ENCODE measurements at places on chromosomes 6 and 20.

DNA sequence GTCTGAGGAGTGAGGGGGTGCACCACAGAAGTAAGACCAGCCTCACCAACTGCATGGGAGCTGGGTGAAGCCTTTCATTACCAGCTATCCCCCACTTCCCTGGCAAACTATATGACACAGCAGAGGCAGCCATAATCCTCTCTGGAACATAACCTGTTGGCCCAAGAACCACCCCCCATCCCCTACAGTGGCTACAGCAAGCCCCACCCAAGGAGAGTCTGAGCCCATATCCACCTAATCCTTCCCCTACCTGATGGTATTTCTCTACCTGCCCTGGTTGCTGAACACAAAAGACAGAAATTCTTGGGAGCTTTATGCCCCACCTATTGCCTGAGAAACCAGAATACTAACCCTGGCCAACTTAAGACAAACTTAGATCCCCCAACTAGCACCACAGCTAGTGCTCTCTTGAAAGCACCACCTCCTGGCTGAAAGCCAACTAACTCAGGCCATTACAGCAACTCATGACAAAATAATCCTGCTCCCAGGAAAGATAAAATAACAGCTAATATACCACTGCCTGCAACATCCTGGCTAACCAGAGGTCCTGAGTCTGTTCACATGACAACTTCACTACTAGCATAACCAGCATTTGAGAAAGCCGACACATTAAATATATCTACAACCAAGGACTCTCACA, 11.2 kb downstream of the RNGTT start:
- DNase-seq = no peak

DNA sequence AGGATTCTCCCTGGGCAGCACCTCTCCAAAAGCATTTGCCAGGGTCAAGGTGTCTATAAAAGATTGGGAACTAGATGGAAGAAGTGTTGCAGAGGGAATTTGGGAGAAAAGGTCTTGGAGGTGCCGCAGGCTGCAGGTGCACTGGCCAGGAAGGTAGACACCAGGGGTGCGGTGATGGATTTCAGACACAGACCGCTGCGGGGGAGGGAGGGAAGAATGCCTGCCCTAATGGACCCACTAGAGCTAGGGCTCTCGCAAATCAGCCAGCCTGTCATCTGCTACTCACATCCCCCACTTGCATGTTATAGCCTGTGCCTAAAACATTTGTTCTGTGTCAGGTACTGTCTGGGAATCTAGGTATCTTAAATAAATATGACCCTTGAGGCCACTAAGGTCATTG, 193.6 kb upstream of the SLC24A3 start:
- no peak for DNase-seq

DNA sequence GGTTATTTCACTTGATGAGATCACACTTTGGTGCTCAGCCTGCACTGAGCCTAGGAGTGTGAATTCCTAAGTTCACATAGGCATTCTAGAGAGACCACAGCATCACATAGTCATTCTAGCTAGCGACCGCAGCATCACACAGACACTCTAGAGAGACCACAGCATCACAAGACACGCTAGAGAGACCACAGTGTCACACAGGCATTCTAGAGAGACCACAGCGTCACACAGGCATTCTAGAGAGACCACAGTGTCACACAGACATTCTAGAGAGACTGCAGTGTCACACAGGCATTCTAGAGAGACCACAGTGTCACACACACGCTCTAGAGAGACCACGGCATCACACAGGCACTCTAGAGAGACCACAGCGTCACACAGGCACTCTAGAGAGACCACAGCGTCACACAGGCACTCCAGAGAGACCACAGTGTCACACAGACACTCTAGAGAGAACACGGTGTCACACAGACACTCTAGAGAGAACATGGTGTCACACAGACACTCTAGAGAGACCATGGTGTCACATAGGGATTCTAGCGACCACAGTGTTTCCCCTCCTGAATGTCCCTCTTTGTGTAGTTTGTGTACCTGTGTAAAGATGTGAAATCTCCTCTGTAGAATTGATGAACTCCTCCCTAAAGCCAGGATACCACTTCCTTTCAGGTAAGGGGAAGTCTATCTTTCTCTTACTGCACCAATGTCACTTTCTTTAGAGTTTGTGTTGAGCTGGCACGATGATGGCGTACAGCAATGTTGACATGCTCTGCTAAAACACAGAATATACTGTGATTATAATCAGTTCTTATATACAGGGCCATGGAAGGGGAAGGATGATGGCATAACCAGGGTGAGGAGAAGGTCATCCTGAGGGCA, 169.4 kb downstream of the ZDHHC14 start:
- no peak for DNase-seq

GRCh38 chr20:19504251-19504650, 253.8 kb upstream of the RIN2 start:
- DNase-seq = no peak

GRCh38 chr6:1993042-1993441, 252.4 kb downstream of the GMDS start:
- DNase-seq = no peak

DNA sequence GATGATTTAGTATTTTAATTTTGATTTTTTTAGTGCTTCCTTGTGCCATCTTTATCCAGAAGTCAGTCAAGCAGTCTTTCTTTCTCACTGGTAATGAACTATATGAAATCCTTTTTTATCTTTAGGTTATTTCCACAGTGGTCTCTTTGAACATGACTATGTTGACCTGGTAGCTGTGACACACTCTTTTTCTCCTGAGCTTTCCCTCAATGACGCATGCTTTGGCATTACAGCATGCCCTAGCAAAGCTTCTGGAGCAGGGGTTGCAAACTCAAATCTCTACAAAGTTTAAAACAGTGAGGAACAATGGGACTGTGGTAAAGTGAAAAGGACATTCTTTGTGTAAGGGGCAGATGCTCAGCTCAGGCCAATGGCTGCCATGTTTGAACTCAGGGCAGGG, 4.5 kb upstream of the PLAGL1 start:
- no peak for DNase-seq

DNA sequence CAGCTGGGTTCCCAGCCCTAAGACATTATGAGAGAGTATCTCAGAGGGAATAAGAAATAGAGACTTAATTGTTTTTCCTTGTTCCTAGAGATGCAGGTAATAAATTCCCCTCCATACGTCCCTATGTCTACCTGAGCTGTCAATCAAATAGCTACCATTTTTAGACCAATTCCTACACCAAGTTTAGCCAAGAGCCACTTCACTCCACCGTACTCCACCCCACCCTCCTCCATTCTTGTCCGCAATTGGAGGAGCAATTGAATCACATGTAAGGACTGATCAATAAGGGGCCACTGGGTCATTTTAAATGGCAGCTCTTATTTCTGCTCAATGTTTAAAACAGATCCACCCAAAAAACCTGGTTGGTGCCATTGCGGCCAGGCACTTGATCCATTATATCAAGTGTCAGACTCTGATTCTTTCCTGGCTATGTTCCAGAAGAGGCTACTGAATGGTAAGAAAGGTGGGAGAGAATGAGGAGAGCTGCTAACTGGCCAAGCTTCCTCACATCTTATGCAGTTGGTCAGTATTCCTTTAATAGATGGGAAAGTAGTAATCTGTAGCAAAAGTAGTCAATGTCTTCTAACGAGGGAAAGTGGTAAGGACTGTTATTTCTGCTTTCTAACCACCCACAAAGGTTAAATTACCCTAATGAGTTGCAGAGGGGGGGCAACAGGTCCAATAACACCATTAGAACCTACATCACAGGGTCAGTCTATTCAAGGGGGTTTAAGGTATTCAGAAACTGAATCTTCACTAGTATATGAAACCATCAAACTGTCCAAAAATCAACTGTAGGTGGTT, 34.1 kb downstream of the ARHGAP18 start:
- DNase-seq = no peak

DNA sequence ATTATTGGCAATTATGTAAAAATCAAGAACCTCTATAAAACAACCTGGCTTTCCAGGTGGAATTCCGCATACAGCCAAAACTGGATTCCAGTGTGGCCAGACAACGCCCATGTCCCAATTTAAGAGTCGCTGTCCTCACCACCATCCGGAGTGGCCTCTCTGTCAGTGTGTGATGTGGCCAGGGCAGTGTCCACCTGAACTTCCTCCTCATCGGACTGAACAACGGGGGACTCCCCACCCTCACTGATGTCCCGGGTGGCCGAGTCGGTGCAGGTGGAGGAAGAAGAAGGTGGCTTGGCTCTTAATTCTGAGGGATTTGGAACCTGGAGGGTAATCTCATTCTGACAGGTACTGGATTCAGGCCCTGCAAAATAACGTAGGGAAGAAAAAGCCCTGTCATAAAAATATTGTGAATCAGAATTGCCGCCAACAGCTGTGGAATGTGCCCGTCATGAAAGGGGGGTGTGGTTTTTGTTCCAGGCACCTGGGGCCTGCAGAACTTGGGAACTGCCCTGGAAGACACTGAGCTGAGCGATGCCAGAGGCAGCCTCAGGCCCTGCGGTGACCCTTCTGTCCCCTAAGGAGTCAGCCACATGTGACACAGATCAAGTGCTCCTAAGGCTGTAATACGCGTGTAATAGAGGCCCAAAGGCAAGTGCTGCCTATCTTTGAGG, 139.8 kb downstream of the DTNBP1 start:
- peak; percentile 41 for DNase-seq

DNA sequence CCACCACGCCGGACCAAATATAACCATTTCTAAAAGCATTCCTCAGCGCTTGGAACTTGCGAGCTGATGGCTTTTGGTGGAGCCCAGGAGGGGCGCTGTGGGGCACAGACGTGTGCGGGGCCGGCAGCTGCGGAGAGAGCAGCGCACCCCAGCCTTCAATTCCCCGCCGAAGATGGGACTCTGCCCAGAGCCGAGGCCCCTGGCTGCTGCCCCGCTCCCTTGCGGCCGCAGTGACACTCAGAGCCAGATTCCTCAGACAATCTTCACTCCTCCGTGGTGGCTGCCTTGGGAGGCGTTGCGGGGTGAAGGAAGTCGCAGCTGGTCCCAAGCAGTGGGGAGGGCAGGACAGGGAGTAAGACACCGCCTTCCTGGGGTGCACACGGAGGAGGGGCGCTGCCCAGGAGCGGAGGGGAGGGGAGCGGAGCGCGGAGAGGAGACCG, 87.7 kb downstream of the TMEM242 start:
- no peak for DNase-seq

GRCh38 chr20:13526551-13526950, 112.2 kb downstream of the TASP1 start:
- no peak for DNase-seq

DNA sequence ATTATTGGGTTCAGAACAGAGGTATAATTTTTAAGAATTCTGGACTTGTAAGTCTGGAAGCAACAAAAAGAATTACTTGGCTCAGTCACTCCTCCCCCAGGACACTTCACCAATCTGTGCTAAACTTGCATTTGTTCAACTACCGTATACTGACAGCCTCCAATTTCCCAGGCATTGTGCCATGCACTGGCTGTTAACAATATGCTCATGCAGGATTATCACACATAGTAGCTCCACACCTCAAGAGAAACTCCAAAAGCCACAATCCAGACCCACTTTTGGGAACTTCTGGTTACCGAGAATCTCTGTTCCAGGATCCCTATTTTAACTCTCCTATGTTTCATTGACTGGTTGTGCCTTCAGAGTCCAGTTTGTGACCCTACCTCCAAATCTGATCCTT, 7.7 kb downstream of the ADGRF1 start:
- no peak for DNase-seq

All from left forelimb (tissue), 1 donor.